Bone marrow (tissue), 2 donors: ENCODE measurements at places on chromosomes 2 and 18.
A peak's percentile ranks its signal among the peaks of the same experiment; 100 is the strongest.

GRCh38 chr2:235216901-235217300 lies 265.1 kb downstream of the SH3BP4 start:
- no peak for DNase-seq

GRCh38 chr2:194166818-194167217 lies 1490.2 kb upstream of the SLC39A10 start:
- DNase-seq: no peak

DNA sequence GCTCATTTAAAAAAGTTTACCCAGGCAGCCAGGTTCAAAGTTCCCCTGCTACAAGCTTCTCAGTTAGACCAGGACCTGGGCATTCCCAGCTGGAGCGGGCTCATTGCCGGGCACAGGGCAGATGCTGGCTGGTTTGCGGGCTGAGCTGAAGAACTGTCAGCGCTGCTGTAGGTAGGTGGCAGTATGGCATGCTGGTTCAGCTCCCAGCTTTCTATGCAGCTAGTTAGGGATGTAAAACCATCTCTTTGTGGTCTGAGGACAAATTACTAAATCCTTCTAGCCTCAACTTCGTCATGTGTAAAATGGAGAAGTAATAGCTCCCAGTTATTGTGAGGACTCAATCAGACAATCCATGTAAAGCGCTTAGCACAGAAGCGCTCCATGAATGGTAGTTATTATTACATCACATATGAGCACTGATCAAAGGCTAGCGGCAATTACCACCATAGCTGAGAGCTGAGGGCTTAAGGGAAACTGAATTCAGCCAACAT lies 2.4 kb upstream of the LDLRAD4 start:
- DNase-seq: peak; percentile 55

- peak; percentile 24 for DNase-seq
These were observed 126.6 kb upstream of the PPP1CB start for GRCh38 chr2:28624793-28625701.

DNA sequence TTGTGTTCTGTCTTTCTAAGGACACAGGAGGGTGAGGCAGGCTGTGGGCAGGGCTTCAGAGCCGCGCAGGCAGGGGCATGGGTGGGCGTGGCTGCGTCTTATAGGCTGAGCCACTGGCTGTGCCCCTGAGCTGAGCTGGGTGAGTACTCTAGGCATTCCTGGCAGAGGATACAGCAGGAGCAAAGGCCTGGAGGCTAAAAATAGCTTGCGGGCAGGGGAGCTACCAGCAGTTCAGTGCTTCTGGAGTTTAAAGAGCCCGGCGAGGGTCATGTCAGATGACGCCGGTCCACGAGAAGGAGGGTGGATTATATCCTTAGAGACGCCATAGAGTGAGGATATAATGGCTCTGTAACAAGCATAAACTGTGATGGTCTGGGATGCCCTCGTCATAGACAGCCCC lies 31.5 kb upstream of the PDIA6 start:
- no peak for DNase-seq

DNA sequence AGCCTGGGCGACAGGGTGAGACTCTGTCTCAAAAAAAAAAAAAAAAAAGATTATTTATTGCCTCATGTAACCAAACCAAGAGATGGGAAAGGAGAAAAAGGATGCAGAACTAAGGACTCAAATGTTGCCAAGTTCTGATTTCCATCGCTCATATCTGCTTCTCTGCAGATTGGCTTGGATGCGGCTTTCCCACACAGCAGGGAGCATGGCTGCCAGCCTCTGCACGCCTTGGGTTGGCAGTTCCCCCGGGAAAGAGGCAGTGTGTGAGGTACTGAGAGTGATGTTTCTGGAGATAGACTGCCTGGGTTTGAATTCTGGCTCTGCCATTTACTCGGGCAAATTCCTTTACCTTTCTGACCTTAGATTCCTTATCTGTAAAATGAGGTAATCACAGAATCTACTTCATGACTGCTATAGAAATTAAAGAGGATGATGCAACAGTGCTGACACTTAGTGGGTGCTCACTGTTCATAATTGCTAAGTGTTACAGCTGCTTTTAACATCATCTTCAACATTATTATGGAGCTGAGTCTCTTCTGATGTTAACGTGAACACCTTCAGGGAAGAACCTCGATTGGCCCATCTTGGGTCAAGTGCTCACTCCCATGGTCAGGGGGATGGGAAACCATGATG lies 68.8 kb downstream of the ACAA2 start:
- DNase-seq: no peak

GRCh38 chr2:120734930-120735651 lies 577 bp upstream of the GLI2 start:
- DNase-seq: no peak

GRCh38 chr18:36792634-36793283 lies 36.0 kb downstream of the TPGS2 start:
- DNase-seq: no peak

- no peak for DNase-seq
These were observed 1195.1 kb upstream of the CHAC2 start for GRCh38 chr2:52572469-52572894.

DNA sequence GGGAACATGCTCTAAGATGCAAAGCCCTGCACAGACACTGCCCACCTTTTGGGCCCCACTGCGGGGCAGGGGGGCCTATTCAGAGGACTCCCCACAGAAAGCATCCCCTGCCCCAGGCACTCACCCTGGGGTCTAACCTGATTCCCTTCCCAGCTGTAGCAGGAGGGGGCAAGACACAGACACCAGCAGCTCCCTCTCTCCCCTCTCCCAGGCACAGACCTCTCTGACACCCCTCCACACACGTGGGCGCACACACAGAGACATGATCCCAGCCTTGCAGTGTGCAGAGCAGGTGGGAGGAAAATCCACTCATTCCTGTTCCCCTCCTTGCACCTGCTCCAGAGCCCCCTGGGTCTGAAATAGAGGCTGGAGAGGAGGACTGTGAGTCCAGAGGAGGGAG lies 10.7 kb downstream of the TNS1 start:
- no peak for DNase-seq

DNA sequence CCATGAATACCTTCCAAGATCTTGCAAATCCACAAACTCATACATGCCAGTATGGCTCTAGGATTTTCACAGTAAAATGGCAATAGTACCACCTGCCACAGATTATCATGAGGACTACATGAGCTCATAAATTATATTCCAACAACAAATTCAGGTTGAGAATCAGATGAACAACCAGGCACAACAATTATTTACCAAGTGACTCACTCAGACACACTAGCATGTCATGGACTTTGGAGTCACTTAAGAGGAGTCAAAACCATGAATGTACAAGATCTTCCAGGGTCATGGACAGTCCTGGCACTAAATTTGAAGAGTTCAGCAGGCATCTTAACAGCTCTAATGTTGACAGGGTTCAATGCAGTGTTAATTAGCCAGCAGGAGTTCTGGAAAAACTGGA lies 34.4 kb upstream of the BZW1 start:
- DNase-seq: no peak

DNA sequence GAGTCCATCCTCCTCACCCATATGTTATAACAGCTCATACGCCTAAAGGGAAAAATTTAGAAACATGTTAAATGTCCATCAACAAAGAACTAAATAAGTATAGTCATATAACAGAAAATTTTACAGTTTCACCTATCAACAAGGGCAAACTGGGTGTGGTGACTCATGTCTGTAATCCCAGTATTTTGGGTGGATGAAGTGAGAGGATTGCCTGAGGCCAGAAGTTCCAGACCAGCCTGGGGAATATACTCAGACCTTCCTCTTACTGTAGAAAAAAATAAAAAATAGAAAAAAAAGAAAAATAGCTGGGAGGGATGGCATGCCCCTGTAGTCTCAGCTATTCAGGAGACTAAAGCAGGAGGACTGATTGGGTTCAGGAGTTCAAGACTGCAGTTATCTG lies 48.3 kb upstream of the GULP1 start:
- no peak for DNase-seq

- DNase-seq: no peak
These were observed 58.7 kb upstream of the ACTR3 start for GRCh38 chr2:113831161-113831560.

DNA sequence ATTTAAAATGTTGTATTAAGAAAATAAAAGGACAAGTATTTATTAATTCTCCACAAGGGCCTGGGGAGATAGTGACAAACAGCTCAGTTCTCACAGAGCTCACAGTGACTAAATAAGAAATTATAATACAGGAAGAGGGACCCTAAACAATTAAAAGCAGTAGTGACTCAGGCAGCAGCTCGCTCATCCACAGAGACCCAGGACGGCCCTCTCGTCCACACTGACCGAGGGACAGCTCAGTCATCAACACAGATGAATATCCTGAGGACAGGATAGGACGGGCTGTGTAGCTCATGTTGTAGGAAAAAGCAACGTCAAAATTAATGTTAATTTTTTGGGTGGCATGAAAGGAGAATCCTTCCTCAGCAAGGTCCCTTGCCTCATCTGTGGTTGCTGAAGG lies 44.1 kb downstream of the PARD6G start:
- no peak for DNase-seq

GRCh38 chr2:43851011-43851980 lies 12.5 kb downstream of the ABCG8 start:
- no peak for DNase-seq

GRCh38 chr2:20236496-20236895 lies 11.6 kb upstream of the SDC1 start:
- no peak for DNase-seq

- DNase-seq: no peak
These were observed 45.9 kb upstream of the ASAP2 start for GRCh38 chr2:9160732-9161131.

DNA sequence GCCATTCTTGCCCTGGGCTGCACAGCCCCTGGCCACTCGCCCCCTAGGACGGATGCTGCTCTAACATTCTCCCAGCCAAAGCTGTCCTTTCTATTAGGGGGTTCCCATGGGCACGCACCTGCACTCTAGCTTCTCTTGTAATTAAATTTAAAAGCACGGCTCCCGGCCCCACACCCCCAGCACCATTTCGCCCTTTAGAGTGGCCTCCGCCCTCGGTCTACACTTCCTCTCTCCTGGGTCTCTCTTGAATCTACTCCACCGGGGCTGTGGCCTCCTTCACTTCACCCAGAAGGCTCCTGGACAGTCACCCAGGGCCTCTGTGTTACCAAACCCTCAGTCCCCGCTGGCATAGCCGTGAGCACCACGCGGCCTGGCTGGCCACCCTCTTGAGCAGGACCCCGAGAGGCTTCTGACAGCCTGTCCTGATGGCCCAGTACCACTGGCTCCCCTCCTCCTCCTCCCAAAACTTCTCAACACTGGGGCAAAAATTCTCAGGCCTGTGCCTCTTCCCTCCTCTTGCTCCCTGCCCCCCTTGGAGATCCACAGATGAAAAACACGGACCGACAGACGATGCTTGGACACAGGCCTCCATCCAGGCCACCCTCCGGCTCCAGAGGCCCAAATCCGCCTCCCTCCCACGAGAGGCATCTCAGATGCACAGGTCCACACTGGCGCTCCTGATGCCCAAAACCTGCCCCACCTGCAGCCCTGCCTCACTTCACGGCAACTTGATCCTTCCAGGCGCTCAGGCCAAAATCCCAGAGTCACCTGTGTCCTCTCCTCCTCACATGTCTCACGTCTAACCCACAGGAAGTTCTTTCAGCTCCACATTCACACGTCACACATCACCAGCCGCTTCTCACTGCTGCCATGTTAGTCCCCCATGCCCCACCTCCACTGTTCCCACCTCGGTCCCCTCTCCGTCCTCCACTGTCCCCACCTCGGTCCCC lies 6.9 kb upstream of the RAB17 start:
- no peak for DNase-seq

- no peak for DNase-seq
These were observed 3.1 kb downstream of the ARHGAP25 start for GRCh38 chr2:68737711-68738110.

DNA sequence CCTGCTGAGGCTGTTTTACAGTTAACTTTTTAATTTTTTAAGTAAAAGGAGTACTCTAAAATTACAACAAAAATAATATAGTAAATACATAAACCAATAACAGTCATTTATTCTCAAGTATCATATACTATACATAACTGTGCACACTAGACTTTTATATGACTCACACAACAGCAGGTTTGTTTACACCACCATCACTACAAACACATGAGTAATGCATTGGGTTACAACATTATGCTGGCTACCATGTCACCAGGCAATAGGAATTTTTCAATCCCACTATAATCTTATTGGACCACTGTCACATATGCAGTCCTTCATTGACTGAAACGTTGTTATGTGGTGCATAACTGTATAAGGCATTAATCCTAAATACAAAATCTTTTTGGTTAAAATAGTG lies 42.5 kb downstream of the RASGRP3 start:
- no peak for DNase-seq

DNA sequence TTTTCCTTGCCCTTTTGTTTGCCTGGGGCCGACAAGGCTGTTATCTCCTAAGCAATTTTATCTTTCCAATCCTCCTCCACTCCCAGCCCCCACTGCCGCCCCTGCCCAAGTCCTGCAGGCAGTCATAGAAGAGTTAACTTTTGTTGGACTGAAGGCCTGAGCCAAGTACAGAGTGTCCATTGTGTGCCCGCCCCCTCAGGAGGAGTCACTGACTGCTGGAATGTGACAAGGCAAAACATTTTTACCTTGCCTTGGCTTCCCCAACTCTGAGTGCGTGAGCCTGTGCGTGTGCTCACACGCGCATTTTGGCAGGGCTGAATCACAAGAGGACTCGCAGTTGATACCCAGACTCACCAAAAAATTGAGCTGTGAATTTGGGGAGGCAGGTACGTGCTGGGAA lies 16.2 kb downstream of the SETBP1 start:
- DNase-seq: no peak
